Activated CD4-positive, alpha-beta T cell treated with anti-CD3 and anti-CD28 coated beads, Interleukin-2, amount 50 U/mL, for 1 hour (primary cell): ENCODE measurements at places on chromosomes 3 and 15.

DNA sequence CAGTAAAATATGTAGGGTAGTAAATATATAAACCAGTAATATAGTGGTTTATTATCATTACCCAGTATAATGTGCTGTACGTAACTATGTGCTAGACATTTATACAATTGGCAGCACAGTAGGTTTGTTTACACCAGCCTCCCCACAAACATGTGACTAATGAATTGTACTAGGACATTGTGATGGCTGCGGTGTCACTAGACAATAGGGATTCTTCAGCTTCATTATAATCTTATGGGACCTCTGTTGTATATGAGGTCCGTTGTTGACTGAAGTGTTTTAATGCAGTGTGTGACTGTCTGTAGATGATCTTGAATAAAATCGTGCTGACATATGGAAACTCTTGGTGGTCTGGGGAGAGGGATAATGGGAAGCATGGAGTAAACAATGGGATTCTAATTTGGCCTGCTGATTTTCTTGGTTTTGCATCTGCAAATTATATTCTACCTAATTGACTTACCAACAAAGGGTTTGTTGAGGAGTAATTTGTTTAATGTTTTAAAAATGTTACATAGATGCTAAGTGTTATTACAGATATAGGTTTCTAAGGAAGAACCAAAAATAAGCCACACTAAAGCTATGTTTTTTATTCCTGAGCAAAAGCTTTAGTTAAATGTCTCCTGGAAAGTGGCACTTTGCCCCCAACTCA lies 496.5 kb upstream of the TBL1XR1 start:
- DNase-seq = no peak

GRCh38 chr3:62229908-62230307 lies 143.4 kb downstream of the FEZF2 start:
- DNase-seq = no peak

DNA sequence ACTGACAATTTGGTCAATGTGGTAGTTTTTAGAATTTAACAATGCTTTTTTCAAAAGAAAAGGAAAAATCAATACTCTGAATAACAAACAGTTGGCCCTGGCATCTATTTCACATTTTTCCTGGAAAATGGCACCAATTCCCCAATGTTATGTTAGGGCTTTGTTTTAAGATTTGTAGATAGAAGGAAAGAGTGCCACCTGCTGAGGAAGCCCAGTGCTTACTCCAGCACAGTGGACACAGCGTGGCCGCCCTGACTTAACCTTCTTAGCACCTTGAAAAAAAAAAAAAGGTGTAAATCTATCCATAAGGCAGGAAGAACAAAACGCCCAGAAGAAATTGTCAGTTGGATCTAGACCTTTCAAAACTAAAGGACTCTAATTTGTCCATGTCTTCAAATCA lies 110.7 kb upstream of the CNTN4 start:
- DNase-seq = no peak

DNA sequence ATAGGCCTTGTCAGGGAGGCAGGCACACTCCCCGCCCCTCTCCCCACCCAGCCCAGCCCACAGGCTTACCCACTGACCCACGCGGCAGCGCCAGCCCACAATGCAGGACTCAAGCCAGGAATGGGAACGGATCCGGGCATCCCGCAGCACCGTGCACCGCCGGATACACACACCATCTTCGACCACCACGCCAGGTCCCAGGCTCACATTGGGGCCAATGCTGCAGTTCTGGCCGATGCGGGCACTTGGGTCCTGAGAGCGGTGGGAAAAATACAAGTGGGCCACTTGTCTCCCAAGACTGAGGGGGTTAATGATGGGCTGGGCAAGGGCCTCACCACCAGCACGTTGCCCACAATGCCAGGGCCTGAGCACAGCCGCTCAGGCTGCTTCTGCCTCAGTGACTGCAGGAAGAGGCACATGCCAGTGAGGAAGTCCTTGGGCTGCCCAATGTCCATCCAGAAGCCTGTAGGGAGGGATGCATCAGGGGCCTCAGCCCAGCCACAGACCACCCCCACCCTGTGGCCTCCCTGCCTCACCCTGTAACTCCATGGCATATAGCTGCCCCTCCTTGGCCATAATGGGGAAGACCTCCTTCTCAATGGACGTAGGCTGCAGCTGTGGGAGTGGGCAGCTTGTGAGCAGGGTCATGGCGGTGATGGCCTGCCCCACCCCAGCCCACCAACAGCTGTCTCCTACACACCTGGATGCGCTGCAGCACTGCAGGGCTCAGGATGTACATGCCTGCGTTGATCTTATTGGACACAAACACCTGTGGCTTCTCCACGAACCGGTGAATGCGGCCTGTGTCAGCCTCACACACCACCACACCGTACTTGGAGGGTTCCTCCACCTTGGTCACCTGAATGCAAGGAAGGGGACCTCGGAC lies 1.6 kb downstream of the GMPPB start:
- DNase-seq = no peak

- no peak for DNase-seq
Measured at GRCh38 chr3:28847736-28848135, 433.1 kb upstream of the RBMS3 start.

GRCh38 chr3:94522488-94522887 lies 459.6 kb downstream of the NSUN3 start:
- no peak for DNase-seq

DNA sequence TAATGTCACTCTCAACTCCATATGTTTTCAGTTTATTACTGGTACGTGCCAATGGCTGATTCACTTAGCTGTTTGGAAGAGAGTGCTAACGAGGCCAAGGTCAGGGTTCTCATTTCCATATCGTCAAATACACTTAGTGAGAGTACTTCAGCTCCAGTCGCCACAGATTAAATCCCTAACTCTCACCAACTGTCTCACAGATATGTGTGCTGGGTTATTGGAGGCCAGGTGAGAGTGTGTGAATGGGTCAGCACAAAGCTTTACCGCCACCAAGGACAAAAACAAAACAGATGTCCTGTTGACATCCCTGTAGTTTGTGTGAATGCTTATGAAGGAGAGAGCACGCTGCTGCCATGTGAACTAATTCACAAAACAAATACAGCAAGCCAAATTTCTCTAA lies 133.5 kb upstream of the TBL1XR1 start:
- DNase-seq = no peak

GRCh38 chr3:65186268-65186667 lies 498.5 kb upstream of the ADAMTS9 start:
- no peak for DNase-seq

DNA sequence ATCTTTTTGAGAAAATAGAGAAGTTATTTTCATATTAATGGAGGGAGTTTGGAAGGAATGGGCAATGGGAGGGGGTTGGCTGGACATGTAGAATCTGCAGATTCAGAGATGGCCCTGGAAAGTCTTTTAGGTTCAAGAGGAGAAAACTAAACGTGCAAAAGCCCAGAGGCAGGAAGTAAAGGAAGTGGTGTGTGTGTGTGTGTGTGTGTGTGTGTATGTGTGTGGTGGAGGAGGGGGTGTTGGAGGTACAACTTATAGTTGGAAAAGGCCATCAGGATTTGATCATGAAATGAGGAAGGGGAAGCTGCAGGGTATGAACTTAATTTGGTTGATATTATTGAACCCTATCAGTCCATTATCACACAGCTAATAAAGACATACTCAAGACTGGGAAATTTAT lies 5.6 kb upstream of the LPP start:
- no peak for DNase-seq

- DNase-seq = no peak
Measured at GRCh38 chr3:139096670-139097069, 52.0 kb upstream of the PRR23C start.

DNA sequence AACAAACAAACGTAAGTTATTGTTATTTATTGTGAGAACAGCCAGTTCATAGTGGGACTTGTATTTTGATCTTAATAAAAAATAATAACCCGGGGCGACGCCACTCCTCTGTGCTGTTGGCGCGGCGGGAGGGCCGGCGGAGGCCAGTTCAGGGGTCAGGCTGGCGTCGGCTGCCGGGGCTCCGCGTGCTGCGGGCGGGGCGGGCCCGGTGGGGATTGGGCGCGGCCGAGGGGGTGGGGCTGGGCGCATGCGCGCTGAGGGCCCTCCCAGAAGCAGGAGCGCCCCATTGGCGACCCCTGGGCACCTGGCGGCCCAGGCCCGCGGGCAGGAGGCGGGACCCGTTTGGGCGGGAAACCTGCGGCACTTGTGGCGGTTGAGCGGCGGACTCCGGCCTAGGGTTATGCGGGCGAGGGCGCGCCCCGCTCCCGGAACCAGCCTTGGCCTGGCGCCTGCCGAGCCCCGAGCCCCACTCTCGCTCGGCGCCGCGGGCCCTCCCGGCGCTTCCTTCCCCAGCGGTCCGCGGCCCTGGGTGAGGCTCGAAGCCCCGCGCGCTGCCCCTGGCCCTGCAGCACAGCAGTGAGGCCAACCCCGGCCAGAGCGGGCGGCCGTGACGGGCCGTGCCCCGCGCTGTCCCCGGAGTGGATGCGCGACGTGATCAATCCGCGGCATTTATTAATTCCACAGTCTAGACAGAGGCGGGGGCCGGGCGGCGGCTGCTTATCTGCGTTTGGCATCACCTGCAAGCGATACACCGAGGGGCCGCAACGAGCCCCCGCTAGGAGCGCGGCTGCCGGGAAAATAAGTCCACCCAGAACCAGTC lies 6.0 kb downstream of the ISL2 start:
- DNase-seq = no peak

DNA sequence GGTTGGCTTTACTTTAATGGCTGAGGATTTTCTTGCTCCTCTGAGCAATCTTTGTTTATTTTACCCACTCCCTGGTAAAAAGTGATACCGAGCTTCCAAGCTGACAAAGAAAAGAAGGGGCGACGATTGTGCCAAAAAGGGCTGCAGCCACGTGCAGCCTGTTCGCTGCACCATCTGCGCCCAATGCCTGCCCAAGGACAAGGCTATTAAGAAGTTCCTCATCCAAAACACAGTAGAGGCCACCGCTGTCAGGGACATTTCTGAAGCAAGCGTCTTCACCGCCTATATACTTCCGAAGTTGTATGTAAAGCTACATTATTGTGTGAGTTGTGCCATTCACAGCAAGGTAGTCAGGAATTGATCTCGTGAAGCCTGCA lies 4.4 kb downstream of the ARHGAP31 start:
- DNase-seq = no peak

- DNase-seq = no peak
Measured at GRCh38 chr3:129106320-129106719, 15.3 kb downstream of the RAB43 start.

DNA sequence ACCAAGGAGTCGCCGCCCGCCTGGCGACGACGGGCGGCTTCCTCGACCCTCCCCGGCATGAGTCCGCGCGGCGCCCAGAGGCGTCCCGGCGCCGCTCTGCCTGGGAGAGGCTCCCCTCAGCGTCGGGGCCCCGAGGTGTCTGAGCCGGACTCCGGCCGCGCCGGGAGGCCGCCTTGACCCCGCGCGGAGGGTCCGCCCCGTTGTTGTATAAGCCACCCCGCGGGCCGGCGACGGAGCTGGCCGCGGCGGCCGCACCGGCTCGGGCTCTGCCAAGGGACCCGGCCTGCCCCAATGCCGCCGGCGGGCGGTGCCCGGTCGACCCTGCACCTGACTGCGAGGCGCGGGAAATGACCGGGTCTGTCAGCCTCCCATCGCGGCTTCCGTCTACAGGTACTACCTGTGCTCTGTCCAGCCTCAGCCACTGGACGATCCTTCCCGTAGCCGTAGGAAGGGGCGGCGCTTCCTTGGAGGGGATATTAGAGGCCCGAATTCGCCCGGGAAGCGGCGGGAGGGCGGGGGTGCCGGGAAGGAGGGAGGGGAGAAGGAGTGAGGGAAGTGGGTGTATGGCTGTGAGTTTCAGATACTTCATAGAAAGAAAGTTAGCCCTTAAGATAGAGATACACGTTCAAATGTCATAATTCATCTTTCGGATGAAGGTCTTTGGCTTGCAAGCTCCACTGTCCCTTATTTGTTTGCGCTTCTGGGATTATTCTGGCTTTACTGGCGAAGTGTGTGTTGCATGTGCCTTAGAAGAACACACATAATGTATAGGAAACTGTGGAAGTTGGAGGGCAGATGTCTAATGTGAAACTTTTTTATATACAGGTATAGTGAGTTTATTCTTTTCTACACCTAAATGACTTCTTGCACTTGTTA lies 620 bp downstream of the ABHD5 start:
- DNase-seq = peak; percentile 15

DNA sequence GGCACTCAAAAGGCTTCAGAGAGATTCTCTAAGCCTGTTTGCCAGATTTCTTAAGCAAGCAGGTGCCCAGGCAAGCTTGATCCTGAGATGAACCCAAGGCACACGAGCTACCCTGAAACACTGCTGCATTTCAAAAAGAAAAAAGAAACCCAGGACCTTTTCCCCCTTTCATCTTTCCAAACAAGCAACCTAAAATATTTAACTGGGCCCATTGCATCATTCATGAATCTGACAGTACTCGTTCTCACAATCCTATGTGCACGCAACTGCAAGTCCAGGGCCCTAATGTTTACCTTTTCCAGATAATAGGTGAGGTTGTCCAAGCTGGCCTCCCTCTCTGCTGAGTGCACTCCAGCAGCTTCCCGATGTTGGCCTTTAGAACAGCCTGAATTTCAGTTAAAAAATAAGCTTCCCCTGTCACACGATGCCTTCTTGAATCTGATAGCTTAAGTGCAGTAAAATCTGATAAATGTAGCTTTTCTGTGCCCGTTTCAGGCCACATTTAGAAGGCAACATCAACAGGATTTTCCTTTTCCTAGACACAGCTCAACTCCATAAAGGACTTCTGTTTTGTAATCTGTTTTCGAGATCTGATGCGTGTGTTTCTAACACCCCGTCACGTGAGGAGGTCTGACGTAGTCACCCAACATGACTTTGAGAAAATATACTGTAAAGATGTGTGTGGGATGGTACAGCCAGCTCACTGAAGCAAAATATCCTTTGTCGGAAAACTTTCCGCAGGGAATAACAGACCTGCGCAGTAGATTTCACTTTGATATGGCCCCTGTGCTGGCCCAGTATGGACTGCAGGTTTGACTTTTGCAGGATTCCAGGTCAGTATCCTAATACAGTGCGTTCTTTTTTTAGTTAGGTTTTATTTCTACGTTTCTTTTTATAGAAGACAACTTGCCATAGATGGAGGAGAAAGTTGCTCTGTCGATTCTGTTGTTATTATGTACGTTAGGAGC lies 55.1 kb upstream of the RASA2 start:
- no peak for DNase-seq

- no peak for DNase-seq
Measured at GRCh38 chr3:143571548-143571947, 276.7 kb downstream of the SLC9A9 start.

DNA sequence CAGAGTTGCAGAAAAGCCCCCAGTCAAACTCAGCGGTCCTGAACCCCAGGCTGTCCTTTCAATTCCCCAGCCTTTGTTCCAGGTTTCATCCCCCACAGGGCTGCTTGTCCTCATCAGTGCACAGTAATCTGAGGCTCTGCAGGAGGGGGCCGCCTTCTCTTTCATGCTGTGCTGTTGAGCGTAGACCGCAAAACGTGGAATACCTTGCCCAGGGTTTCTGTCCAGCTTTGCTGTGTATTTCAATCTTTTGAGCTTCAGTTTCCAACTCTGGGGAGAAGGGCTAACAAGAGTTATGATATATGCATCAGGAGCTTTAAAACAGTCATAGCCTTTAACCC lies 64.8 kb downstream of the FAM43A start:
- DNase-seq = no peak

GRCh38 chr3:139585820-139586219 lies 46.3 kb upstream of the RBP1 start:
- DNase-seq = no peak
